ENCODE measurements at places on chromosomes 3 and 15. TPM values are rescaled to one million over a fixed set of nuclear protein-coding genes. Genes with fewer than 3 reads are reported as not detected.

Gene LAMB2
- not detected for total RNA-seq

Gene APOD
- total RNA-seq = not detected

DNA sequence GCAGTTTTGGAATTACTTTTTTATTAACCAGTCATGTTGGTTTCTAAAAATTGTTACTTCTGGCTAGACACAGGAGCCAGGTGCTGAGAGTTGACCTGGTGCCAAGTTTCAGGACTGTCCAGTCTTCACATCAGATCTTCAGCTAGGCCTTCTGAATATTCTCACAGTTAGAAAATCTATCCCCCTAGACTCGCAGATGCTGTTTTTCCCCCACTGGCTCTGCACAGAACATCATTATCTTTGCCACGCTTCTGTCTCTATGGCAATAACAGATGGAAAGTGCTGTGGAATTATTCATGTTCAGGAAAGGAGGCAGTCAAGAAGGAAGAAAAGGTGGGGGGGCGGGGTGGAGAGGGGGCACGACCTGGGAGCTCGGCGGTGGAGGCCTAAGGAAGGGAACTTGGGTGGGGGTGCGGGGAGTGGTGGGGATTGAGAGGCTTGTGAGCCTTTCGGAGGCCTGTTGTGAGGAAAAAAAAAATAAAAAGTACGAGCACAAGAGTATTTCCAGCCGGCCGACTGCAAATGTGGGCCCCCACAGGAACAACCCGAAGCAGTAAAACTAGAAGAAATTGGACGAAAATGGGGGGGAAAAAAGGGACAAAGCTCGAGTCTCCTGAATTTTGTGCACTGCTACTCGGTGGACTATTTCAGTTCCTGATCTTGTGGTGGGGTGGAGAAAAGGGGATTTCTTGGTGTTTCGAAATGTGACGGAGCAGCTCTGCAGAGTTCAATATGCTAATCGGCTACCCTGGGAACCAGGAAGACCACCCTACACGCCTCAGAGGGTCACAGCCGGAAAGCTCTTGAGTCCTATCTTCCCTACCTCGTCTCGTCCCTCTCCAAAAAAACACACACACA, 1.5 kb upstream of the SKIL start:
- DNase-seq = peak; percentile 25

- DNase-seq = no peak
Measured at GRCh38 chr3:50950591-50950990, 275.9 kb downstream of the DOCK3 start.

GRCh38 chr15:100284191-100284590, 57.6 kb downstream of the ADAMTS17 start:
- DNase-seq = no peak

- DNase-seq = no peak
Measured at GRCh38 chr3:2880218-2880756, 229.9 kb downstream of the IL5RA start.
